ENCODE measurements at places on chromosomes 7 and 10. TPM values are rescaled to one million over a fixed set of nuclear protein-coding genes. Genes with fewer than 3 reads are reported as not detected.
A peak's percentile ranks its signal among the peaks of the same experiment; 100 is the strongest.

Gene SPDYE6
- total RNA-seq: not detected

Gene ZNF117
- 3.5 TPM for total RNA-seq

Gene P4HA1
- 72.8 TPM for total RNA-seq

Gene FGFBP3
- 2.4 TPM for total RNA-seq

Gene IMMP2L
- 12.4 TPM for total RNA-seq

Gene SPAM1
- total RNA-seq: not detected

Gene PRRT4
- total RNA-seq: 0.39 TPM

Gene LRRC4
- total RNA-seq: 0.16 TPM

GRCh38 chr10:50917486-50917885 lies 32.1 kb upstream of the A1CF start:
- H3K27ac ChIP-seq: no peak overlapping the region
- H3K4me3 ChIP-seq: no peak overlapping the region
- no peak for DNase-seq
- no peaks in the 10 kb centered on the region for H3K4me1 ChIP-seq
- H3K27me3 ChIP-seq: no peaks in the 10 kb centered on the region

GRCh38 chr7:94649450-94649849 lies 6.5 kb downstream of the SGCE start:
- no peaks in the 10 kb centered on the region for H3K4me1 ChIP-seq
- H3K36me3 ChIP-seq: no peaks in the 10 kb centered on the region
- DNase-seq: no peak
- H3K4me3 ChIP-seq: no peak overlapping the region

DNA sequence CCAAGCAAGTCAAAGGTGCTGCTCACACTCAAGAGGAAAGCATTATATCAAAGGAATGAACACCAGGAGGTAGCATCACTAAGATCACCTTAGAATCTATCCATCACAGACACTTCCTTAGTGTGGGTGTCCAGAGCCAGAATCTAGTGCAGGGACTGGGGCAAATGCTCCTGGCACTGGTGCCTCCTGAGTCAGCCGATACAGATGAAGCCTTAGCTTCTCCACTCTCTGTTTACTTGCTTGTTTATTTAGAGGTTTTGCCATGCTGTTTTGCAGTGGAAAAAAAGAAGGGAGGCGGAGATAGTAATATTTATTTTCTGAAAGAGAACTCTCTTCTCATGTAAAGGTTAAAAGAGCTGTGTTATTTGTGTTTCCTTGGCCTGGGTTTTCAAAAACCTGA lies 303.1 kb downstream of the WDR11 start:
- no peaks in the 10 kb centered on the region for H3K36me3 ChIP-seq
- no peak overlapping the region for H3K27ac ChIP-seq
- H3K4me1 ChIP-seq: peaks cover 1% of the 10 kb centered on the region
- no peak overlapping the region for H3K4me3 ChIP-seq

DNA sequence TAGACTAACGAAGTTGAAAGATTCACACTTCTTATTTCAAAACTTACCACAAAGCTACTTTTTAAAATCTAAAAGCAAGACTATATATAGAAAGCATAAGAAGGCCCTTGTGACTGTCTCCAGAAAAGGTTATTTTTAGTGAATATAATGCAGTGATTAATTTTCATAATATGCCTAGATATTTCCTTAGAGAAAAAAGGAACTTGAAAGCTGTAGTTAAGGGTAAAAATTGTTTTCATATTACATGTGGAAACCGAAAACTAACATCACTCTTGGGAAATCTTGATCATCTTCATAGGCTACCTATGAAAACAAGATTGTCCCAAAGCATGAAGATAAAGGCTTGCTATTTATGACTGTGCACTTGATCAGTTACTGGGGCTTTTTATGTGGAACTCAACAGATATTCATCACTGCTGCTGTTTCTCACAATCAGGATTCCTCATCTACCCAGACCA lies 223.2 kb downstream of the SH2D4B start:
- no peak overlapping the region for H3K4me3 ChIP-seq
- DNase-seq: no peak
- no peaks in the 10 kb centered on the region for H3K27me3 ChIP-seq
- no peaks in the 10 kb centered on the region for H3K36me3 ChIP-seq

DNA sequence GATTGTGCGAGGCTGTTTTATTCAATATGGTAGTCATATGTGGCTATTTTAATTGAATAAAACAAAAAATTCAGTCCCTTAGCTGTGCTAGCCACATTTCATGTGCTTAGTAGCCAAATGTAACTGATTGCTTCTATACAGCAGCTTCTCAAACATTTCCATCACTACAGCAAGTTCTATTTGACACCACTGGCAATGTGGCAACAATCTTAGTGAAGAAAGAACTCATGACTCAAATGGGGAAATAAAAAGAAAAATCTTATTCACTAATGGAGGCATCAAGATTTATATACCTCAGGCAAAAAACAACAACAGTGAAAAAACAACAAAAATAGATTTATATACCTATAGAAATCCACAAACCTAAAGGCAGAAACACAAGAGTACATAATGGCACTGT lies 17.9 kb downstream of the SEM1 start:
- H3K4me3 ChIP-seq: no peak overlapping the region
- H3K27ac ChIP-seq: no peak overlapping the region
- no peaks in the 10 kb centered on the region for H3K27me3 ChIP-seq
- H3K36me3 ChIP-seq: peaks cover 48% of the 10 kb centered on the region

DNA sequence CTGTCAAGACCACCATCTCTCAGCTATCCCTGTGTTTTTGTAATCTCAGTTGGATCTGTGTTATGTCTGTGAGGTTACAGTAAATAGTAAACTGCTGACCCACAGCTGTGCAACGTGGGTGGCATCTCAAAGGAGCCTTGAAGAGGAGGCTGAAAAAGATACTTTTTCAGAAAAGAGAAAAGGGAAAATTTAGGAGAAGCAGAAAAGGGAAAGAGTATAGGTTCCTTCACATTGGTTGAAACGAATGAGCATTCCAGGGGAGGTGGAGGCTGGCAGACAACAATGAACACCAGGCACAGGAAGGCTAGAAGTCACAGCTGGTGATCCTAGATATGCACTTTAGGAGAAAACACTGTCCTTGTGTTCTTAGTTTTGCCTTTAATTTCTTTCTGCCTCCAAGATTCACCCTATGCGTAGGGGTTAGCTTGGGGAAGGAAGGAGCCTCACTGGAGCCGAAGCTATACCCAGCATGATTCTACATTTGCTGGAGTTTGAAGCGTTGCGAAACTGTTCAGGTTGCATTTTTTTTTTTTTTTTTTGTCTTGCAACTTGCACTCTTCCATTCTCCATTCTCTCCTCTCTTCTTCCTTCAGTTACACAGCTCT lies 18.3 kb downstream of the CPED1 start:
- no peak for DNase-seq
- no peaks in the 10 kb centered on the region for H3K36me3 ChIP-seq
- no peak overlapping the region for H3K27ac ChIP-seq
- H3K4me1 ChIP-seq: no peaks in the 10 kb centered on the region

DNA sequence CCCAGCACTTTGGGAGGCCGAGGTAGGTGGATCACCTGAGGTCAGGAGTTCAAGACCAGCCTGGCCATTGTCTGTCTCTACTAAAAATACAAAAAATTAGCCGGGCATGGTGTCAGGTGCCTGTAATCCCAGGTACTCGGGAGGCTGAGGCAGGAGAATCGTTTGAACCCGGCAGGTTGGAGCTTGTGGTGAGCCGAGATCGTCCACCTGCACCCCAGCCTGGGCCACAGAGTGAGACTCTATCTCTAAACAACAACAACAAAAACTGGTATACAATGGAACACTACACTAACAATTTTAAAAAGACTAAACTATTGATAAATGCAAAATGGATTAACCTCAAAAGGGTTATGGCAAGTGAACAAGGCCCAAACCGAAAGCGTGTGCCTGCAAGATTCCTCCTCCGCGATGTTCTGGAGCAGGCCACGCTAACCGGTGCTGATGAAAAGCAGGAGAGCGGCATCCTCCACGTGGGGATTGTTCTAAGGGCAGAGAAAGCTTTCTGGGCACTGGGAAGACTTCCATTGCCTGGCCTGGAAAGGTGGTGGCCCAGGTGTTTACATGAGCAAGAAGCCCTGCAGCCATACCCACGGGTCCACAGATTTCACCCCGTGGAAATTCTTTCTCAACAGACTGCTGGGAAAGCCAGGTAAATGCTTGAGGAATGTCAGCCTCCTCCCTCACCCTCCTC lies 53.8 kb downstream of the PDGFA start:
- no peak overlapping the region for H3K4me3 ChIP-seq
- H3K4me1 ChIP-seq: no peaks in the 10 kb centered on the region
- no peaks in the 10 kb centered on the region for H3K36me3 ChIP-seq
- no peak for DNase-seq

GRCh38 chr7:87715545-87715944 lies 87.3 kb downstream of the RUNDC3B start:
- no peaks in the 10 kb centered on the region for H3K27me3 ChIP-seq
- H3K4me3 ChIP-seq: no peak overlapping the region
- H3K4me1 ChIP-seq: no peaks in the 10 kb centered on the region

DNA sequence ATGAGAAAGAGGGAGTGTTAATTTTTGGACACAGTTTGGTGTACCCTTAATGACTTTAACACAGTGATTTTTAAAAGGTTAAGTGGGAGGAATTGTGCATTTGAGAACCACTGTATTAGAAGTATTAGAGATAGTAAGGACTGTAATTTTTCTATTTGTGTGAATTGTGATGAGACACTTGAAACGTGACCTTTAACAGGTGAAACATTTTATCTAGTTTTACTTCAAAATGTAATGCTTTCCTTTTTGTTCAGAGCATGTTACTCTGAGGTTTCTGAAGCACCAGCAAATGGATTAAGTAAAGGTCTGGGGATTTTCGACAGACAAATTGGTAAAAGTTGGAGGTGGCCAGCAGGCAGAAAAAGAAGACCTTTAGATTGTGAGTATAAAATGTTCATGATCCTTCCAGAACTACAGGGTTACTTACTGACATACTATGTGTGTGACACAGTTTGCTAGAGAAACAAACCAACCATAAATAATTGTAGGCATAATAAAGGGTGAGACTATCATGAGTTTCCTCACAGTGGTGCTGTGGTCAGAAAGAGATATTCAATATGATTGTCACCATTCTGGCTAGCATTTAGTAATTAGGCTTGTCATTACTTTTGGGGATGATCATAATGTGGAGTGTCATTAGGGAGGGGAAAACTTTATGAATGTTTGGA lies 26.1 kb downstream of the LCOR start:
- DNase-seq: no peak
- H3K36me3 ChIP-seq: peaks cover 19% of the 10 kb centered on the region
- H3K4me3 ChIP-seq: no peak overlapping the region
- H3K4me1 ChIP-seq: peaks cover 22% of the 10 kb centered on the region

DNA sequence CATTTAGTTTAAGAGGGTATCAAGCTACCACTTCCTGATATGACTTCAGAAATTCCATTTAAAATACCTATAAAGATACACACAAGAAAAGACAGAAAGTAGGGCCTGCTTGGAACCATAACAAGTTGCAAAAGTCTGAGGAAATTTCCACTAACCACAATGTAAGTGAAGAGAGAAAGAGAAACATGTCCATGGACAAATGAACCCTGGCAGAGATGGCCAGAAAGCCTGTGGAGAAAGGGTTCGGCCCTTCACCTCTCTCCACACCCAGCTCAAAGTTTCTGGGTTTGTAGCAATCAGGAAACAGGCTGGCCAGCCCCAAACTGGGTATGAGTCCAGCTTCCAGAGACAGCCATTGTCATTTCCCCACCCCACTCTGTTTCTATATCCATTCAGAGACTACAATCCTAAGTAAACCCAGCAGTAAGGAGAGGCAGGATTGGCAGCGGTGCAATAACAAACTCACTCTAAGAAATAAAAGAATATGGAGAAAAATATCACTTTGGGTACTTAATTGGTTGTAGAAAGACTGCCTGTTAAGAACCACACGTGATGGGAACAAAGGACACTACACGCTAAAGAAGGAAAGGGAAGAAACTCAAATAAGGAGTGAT lies 71.1 kb downstream of the STK17A start:
- H3K4me1 ChIP-seq: peaks cover 65% of the 10 kb centered on the region
- no peak for DNase-seq
- H3K27me3 ChIP-seq: no peaks in the 10 kb centered on the region
- H3K27ac ChIP-seq: peak overlapping the region; percentile 81
- H3K4me3 ChIP-seq: peak overlapping the region; percentile 1
- peaks cover 47% of the 10 kb centered on the region for H3K36me3 ChIP-seq

DNA sequence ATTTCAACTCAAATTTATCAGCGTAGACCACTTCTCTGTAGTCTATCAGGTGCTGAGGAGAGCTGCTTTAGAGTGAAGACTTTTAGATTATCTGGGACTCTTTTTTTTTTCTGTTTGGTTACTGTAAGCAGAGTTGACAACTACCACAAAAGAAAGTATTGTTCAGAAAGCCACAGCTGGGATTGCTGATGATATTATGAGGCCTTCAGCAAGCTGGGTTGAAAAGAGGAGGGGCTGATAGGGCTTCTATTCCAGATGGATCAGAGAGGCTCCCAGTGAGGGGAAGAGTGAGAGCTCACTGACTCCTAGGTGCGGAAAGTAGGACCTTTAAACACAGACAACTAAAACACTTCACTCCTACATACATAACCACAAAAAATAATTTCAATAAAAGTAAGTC lies 188.5 kb upstream of the FERD3L start:
- no peaks in the 10 kb centered on the region for H3K27me3 ChIP-seq
- H3K4me1 ChIP-seq: no peaks in the 10 kb centered on the region
- no peaks in the 10 kb centered on the region for H3K36me3 ChIP-seq
- no peak for DNase-seq
- no peak overlapping the region for H3K4me3 ChIP-seq

GRCh38 chr10:50469288-50469687 lies 154.5 kb downstream of the SGMS1 start:
- H3K4me1 ChIP-seq: peaks cover 51% of the 10 kb centered on the region
- no peak overlapping the region for H3K27ac ChIP-seq
- DNase-seq: no peak
- H3K36me3 ChIP-seq: peaks cover 13% of the 10 kb centered on the region
- no peak overlapping the region for H3K4me3 ChIP-seq

GRCh38 chr10:132420469-132420980 lies 23.5 kb downstream of the PWWP2B start:
- DNase-seq: no peak
- peaks cover 7% of the 10 kb centered on the region for H3K4me1 ChIP-seq
- H3K36me3 ChIP-seq: no peaks in the 10 kb centered on the region
- H3K4me3 ChIP-seq: no peak overlapping the region
- H3K27ac ChIP-seq: no peak overlapping the region

GRCh38 chr10:60257767-60258428 lies 131.8 kb downstream of the ANK3 start:
- H3K4me3 ChIP-seq: no peak overlapping the region
- no peak overlapping the region for H3K27ac ChIP-seq
- H3K36me3 ChIP-seq: peaks cover 9% of the 10 kb centered on the region

Measured in activated T-helper 2 cell treated with anti-CD3 and anti-CD28 coated beads, Interferon-gamma antibody, Interleukin-2, Interleukin-4, amounts not matched to agents 10 μg/mL and 5 μg/mL and 100 μg/mL, durations not matched to agents 14 hours and 24 hours and 36 hours (primary cell).